ENCODE measurements at places on chromosomes 2 and 18.

DNA sequence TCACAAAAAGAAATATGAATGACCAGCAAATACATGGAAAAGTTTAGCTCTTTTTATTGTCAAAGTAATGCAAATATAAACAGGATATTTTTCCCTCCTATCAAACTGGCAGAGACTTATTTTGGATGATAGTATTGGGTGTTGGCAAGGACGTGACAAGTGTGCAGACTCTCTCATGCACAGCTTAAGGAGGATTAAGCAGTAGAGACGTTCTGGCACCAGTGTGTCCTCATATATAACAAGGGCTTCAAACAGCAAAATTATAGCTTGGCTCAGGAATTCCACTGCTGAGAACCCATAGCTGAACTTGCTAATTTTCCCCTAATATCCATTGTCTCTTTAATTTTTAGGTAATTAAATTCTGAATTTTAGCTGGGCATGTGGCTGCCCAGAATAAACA, 114.4 kb downstream of the FAM124B start:
- H3K4me1 ChIP-seq, result no peaks in the 10 kb centered on the region
- H3K27ac ChIP-seq, result no peak overlapping the region
- H3K27me3 ChIP-seq, result no peaks in the 10 kb centered on the region
- no peak overlapping the region for H3K4me3 ChIP-seq
- DNase-seq, result no peak

GRCh38 chr2:215435280-215435869, 493 bp downstream of the FN1 start:
- H3K4me3 ChIP-seq, result peak overlapping the region; percentile 79
- no peak for DNase-seq
- peaks cover 18% of the 10 kb centered on the region for H3K36me3 ChIP-seq
- H3K27me3 ChIP-seq, result no peaks in the 10 kb centered on the region
- H3K4me1 ChIP-seq, result peaks cover 52% of the 10 kb centered on the region
- peak overlapping the region; percentile 90 for H3K27ac ChIP-seq

DNA sequence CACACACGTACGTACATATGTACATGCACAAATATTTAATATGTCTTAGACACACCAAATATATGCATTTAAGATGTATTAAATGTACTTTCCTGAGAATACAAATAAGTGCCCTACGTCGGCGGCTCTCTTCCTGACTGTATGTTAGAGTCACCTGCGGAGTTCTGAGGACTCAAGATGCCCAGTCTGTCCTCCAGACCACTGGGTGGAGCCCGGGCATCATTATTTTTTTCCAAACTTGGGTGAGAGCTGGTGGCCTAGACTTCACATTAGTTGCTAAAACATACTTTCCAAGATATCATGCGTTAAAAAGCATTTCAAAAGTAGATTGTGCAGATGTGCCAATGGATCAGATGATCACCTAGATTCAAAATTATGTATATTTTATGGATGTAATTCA, 2.9 kb downstream of the IL18R1 start:
- no peak overlapping the region for H3K4me3 ChIP-seq
- no peak overlapping the region for H3K27ac ChIP-seq
- H3K36me3 ChIP-seq, result no peaks in the 10 kb centered on the region
- peaks cover 5% of the 10 kb centered on the region for H3K4me1 ChIP-seq

- no peaks in the 10 kb centered on the region for H3K36me3 ChIP-seq
- no peaks in the 10 kb centered on the region for H3K4me1 ChIP-seq
- no peak overlapping the region for H3K27ac ChIP-seq
- H3K27me3 ChIP-seq, result no peaks in the 10 kb centered on the region
These were observed 13.0 kb downstream of the L3MBTL4 start for GRCh38 chr18:6401687-6402086.

- H3K4me1 ChIP-seq, result no peaks in the 10 kb centered on the region
- no peak overlapping the region for H3K27ac ChIP-seq
- DNase-seq, result no peak
- no peak overlapping the region for H3K4me3 ChIP-seq
These were observed 42.3 kb upstream of the PTPRM start for GRCh38 chr18:7524786-7525185.

DNA sequence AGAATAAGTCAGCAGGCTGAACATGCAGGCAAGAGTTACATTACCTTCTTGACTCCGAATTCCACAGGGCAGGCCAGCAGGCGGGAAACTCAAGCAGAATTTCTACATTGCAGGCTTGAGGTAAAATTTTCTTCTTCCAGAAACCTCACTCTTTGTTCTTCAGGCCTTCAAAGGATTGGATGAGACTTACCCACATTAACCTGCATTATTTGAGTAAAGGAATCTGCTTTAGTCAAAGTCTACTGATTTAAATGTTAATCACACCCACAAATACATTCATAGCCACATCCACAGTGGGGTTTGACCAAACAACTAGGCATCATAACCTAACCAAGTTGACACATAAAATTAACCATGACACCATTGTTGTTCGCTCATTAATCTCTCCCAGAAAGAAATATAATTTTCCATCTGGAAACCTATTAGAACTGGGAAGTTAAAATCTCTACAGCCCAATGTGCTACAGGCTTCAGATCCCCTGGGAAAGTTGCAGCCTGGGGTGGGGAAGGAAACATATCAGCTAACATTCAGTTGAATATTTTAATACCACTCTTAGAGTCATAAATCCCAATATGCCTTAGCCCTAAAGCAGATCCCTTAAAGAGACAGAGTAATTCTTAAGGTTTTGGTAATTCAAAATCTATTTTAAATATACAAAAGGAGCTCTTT, 468.2 kb upstream of the TNP1 start:
- H3K4me1 ChIP-seq, result peaks cover 38% of the 10 kb centered on the region
- no peaks in the 10 kb centered on the region for H3K36me3 ChIP-seq
- DNase-seq, result no peak
- H3K4me3 ChIP-seq, result no peak overlapping the region
- no peak overlapping the region for H3K27ac ChIP-seq

DNA sequence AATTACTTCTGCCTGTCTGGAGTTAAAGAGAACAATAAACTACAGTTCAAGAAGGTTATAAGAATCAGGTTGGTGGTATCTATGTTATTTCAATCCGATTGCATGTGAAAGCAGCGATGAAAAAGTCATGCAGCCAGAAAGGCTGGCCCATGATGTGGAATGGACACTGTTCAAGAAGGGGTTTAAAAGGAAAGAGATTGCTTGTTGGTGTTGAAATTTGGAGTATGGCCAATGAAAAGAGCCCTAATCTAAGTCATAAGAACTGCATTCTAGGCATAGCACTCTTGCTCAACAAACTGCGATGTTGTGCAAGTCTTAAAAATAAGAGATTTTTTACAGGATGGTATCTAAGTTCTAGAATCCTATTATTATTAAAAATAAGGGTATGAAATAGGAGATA, 61.3 kb downstream of the EFEMP1 start:
- H3K4me3 ChIP-seq, result peak overlapping the region; percentile 38
- H3K36me3 ChIP-seq, result peaks cover 4% of the 10 kb centered on the region

DNA sequence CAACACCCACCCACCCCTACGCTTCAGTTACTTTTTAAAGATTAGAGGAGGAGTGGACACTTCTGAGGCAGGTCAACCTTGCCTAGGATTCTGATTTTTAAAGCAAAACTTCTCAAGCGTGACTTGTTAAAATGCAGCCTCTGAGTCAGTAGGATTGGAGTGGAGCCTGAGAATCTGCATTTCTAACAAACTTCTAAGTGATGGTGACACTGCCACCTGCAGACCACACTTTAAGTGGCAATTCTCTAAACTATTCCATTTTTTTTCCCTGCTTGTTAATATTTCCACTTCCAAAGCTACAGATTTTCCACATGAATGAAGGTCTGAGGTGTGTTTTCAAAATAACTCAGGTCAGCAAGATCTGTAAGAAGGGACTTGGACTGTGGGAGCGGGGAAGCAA, 171.1 kb upstream of the CCDC150 start:
- no peak overlapping the region for H3K27ac ChIP-seq
- no peak for DNase-seq
- no peak overlapping the region for H3K4me3 ChIP-seq
- peaks cover under 1% of the 10 kb centered on the region for H3K4me1 ChIP-seq
- no peaks in the 10 kb centered on the region for H3K27me3 ChIP-seq
- no peaks in the 10 kb centered on the region for H3K36me3 ChIP-seq

DNA sequence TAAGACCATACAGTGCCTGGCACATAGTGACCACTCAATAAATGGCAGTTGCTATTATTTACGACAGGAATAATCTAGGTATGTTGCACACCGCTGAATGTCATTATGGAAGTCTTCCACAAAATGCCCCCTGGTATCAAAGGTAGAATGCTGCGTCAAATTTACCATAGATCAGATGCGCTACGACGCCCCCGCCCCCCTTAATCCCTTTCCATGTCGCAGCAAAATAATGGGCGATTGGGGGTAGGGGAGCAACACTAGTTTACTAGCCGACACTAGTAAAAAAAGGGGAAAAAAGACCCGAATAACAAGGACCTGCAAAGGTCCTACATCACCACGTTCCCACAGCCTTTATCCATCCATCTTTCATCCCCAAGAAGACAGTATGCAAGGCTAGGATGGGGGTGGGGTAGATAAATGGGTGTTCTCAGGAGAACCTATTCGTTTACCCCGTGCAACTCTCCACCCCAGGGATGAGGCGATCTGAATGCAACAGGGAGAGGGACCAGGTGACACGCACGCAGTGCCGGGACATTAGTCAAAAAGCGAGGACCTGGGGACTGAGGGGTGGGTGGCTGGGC, 455 bp downstream of the PREPL start:
- peaks cover 53% of the 10 kb centered on the region for H3K4me1 ChIP-seq
- H3K27ac ChIP-seq, result peak overlapping the region; percentile 99
- no peaks in the 10 kb centered on the region for H3K27me3 ChIP-seq
- no peaks in the 10 kb centered on the region for H3K36me3 ChIP-seq
- H3K4me3 ChIP-seq, result peak overlapping the region; percentile 92
- DNase-seq, result no peak

DNA sequence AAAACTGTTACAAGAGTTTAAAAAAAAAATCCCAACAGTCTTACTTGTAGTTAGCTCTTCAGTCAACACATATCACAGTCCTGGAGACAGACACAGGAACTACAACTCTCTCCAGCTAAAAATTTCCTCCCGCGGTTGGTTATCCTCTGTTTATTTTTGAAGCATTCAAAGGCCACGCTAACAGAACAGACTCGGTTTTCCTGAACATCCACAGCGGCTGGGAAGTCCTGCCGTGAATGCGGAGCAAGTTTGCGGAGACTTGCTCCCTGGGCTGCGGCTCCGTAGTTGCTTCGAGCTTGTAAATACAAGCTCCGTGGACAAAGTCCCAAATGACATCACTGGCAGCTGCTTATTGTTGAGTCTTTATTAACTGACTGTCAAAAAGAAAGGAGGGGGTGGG, at the start of gene NCKAP5:
Gene NCKAP5 (minus strand): TSS at position 292 of the 400 bp plus-strand sequence. CDS start 50,937 bp downstream, outside the sequence.
- H3K36me3 ChIP-seq, result no peaks in the 10 kb centered on the region
- H3K4me3 ChIP-seq, result peak within 1 kb of the TSS; percentile 33
- H3K27me3 ChIP-seq, result no peaks in the 10 kb centered on the region
- no peak for DNase-seq

DNA sequence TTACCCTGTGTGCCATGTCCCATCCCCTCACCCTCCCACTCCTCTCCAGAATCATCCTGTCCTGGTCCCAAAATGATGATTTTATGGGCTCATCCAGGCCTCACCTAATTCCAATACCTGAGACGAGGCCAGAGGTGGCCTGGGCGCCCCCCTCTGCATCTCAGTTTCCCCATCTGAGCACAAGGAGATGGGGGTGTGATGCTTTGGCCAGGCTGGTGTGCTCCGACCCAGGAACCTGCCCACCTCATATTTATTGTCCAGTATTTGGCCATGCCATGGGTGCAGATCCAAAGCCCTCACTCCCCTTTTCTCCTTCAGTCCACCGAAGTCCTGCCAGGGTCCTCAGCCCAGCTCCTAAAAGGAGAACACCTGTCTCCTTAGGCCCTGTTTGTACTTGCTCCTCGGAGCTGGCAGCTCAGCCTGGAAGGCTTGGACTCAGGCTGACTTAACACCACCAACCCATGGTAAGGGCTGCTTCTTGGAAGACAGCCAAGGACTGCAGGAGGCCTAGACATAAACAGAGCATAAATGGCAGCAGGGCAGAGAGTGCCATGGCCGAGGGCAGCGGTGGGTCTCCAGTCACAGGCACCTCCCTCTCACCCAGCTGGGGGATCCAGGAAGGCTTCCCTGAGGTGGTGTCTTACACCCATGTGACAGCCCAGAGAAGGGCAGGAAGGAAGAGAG, 3.6 kb downstream of the TEX51 start:
- no peak overlapping the region for H3K4me3 ChIP-seq
- H3K4me1 ChIP-seq, result no peaks in the 10 kb centered on the region
- no peaks in the 10 kb centered on the region for H3K36me3 ChIP-seq
- DNase-seq, result no peak

- no peaks in the 10 kb centered on the region for H3K4me1 ChIP-seq
- no peaks in the 10 kb centered on the region for H3K36me3 ChIP-seq
- H3K27ac ChIP-seq, result no peak overlapping the region
- no peak for DNase-seq
These were observed 325.0 kb upstream of the UBE2E3 start for GRCh38 chr2:180655393-180655792.
